ENCODE measurements at places on chromosomes 6 and 20.

DNA sequence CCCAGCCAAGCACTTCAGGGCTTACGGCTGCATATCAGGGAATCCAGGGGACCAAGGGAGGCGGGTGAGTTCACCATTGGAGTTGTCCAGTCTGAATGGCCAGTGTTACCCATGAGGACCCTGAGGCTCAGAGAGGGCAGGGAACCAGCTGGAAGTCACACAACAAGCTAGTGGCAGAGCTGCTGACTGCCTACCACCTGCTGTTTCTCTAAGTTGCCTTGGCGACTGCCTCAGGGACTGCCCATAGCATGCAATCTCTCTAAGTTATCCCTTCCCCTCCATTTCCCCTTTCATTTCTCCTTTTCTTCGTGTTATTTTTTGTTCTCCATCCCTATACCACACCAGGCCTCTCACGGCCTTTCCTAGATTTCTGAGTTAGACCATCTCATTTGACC lies 71.8 kb upstream of the SIRPA start:
- no peak for DNase-seq

DNA sequence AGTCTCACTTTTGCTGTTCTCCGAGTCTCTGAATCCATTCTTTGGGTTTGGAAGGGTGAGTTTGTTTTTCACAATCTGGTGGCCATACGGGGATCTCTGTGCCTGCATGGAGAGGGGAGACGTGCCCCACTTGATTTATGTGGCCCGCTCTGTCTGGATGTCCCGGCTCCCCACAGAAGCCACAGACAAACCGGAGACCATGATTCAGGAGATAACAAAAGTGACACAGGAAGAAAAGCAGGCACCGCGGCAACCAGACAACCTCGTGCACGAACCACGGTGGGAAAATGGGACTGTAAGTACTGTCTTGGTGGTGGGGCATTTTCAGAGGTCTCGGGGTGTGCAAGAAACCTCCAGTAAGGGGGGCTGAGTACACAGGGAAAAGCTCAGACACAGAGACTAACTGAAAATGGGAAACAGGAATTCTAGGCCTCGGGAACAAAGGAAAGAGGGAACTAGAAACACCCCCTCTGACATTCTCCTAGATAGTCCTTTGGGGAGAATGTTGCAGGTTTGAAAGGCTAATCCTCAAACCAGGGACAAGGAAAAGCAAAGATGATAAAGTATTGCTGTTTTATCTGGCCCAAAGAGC lies 22.1 kb upstream of the ZNF318 start:
- DNase-seq: peak; percentile 28

- no peak for DNase-seq
These were observed 76.8 kb downstream of the BMP6 start for GRCh38 chr6:7802662-7803061.

GRCh38 chr20:48962421-48962820 lies 40.9 kb downstream of the ARFGEF2 start:
- DNase-seq: no peak

GRCh38 chr20:1912053-1912452 lies 16.8 kb downstream of the SIRPA start:
- DNase-seq: no peak

- no peak for DNase-seq
These were observed 9.0 kb upstream of the SLC2A12 start for GRCh38 chr6:134061440-134061839.

DNA sequence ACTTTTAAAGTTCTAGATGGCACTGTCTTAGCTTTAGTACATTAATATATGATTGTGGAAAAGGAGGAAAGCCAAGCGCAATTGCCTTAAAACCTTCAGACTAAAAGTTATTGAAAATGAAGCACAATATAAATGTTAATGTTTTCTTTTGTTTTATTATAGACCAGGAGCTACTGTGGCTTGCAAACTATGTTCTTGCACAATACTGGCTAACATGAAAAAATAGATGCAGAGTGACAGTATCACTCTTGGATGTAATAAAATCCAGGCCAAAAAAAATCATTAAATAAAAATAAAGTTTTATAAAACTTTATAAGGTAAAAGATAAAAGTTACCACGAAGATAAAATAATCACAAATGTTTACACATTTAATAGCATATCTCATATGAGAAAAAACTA lies 18.3 kb upstream of the PLN start:
- DNase-seq: no peak

- DNase-seq: no peak
These were observed 269.1 kb downstream of the PHF3 start for GRCh38 chr6:63904650-63905248.

DNA sequence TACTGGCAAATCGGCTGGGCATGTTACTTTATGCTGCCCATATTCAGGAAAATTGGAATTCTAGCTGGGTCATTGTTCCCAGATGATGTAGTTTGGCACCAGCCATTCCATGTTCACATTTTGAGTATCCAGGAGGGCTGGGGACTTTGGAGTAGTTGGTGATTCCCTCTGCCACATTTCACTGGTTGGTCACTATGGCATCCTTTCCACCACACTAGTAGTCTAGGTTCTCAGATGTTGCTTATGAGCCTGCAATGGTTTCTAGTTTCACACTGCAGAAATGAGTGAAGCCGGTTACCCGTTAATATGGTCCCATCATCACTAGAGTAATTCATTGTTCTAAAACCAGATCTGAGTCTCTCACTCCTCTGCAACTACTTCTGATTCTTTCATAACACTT lies 4.6 kb downstream of the PTPN1 start:
- no peak for DNase-seq

DNA sequence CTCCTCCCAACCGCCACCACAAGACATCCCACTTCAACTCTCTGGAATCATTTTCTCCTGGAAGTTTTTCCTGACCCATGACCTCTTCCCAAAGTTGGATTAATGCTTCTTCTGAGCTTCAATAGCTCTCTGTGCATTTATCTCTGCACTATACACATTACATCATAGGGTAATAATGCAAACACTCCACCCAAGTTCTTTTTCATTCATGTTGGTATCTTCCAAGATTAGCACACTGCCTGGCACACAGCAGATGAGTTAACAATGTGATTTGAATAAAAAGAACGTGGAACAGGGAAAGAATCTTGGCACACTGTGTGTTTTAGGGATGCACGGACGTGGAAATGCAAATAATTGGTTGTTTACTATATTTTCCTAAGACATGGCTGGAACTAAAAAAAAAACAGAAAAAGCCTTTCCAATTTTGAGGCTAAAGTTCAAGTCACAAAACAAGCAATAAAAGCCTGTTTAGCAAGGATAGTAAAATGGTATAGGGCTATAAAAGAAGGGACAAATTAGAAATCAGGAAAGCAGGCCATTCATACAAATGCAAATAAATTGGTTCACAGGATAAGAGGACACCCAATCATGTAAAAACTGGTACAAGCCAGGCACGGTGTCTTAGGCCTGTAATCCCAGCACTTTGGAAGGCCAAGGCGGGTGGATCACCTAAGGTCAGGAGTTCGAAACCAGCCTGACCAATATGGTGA lies 1.6 kb upstream of the FAM135A start:
- DNase-seq: no peak

DNA sequence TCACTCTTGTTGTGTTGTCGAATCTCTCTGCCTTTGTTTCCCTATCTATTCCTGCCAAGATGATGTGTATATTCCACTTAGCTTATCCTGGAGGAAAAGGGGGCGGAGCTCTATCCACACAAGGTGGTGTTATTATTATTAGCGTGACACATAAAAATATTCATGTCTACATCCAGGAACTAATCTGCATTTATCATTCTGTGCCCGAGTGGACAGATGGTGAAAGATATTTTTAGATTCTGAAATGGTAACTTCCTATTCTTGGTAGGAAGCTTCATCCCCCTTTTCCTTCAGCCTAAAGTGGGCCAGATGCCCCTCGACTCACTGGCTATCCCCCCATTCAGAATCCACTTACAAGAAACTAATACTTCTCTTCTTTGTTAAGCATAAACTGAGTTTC lies 2.0 kb downstream of the XKR7 start:
- no peak for DNase-seq

DNA sequence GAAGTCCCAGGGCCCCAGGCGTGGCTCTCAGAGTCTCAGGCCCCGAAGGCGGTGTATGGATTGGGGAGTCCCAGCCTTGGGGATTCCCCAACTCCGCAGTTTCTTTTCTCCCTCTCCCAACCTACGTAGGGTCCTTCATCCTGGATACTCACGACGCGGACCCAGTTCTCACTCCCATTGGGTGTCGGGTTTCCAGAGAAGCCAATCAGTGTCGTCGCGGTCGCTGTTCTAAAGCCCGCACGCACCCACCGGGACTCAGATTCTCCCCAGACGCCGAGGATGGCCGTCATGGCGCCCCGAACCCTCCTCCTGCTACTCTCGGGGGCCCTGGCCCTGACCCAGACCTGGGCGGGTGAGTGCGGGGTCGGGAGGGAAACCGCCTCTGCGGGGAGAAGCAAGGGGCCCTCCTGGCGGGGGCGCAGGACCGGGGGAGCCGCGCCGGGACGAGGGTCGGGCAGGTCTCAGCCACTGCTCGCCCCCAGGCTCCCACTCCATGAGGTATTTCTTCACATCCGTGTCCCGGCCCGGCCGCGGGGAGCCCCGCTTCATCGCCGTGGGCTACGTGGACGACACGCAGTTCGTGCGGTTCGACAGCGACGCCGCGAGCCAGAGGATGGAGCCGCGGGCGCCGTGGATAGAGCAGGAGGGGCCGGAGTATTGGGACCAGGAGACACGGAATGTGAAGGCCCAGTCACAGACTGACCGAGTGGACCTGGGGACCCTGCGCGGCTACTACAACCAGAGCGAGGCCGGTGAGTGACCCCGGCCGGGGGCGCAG lies at the start of gene HLA-A:
TSS of gene HLA-A (plus strand) at position 258 of the 778 bp plus-strand sequence. CDS start at position 280, 22 bp downstream.
- DNase-seq: peak; percentile 88

Data from activated T-helper 9 cell treated with anti-CD3 and anti-CD28 coated beads, Interleukin-2, amount 50 U/mL, for 16 hours (primary cell).